Activated CD4-positive, alpha-beta T cell treated with anti-CD3 and anti-CD28 coated beads, Interleukin-2, Interleukin-6, amounts not matched to agents 100 ng/mL and 50 ng/mL, durations not matched to agents 16 hours and 8 hours (primary cell): ENCODE measurements at places on chromosomes 2 and 18.

DNA sequence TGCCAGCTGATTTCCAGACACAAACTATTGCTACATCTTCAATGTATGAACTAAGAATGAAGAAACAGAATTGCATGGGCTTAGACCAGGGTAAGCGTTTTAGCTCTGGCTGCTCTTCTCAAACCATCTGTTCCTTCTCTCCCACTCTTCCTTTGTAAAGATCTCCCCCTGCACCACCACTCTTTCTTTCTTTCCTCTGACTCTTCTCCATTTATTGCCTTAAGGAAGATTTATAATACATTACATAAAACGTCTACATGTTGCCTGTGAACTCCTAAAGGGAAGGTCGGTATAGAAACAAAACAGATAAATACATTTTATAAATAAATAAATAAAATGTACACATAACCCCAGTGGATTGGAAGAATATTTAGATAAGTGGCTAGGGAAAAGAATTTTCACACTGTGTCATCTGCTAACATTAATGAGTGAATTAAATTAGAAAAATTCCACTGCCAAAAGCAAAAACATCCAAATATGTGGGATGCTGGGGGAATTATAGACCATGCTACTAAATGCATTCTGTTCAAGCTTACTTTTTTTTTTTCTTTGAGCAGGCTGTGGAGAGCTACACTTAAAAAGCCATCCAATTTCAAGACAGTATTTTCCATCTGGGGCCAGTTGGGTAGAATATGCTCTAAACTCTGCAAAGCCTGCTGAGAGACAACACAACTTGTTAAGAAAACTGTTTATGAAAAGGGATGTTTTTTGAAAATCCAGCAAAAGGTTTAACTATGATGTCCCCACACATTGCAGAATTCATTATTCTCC, 41.5 kb downstream of the NCKAP5 start:
- DNase-seq, result no peak

DNA sequence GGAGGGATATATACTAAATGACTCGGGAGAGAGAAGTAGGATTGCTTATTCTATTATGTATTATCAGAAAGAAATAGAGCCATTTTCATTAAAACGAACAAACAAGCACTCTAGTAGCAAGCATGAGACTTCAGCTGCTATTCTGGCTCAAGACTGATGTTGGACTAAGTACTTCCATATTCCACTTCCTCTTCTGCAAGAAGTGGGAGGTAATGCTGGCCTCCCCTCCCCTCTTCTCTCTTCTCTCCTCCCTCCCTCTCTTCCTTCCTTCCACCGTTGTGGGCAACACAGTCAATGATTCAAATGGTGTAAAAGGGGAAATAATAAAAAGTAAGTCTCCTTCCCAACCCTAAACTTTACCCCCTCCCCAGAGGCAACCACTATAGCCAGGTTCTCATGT, 62.6 kb downstream of the EMX1 start:
- no peak for DNase-seq

DNA sequence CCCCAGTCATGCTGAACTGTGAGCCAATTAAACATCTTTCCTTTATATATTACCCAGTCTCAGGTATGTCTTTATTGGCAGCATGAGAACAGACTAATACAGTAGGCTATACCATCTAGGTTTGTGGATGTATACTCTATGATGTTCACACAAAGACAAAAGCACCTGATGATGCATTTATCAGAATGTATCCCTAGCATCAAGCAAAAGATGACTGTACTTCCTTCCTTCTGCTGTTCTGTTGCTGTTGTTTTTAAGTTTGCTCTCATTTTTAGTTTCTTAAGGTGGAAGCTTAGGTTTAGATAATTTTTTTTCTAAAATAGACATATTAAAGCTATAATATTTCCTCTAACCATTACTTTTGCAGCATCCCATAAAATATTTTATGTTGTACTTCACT, 12.4 kb downstream of the ZSCAN30 start:
- no peak for DNase-seq

DNA sequence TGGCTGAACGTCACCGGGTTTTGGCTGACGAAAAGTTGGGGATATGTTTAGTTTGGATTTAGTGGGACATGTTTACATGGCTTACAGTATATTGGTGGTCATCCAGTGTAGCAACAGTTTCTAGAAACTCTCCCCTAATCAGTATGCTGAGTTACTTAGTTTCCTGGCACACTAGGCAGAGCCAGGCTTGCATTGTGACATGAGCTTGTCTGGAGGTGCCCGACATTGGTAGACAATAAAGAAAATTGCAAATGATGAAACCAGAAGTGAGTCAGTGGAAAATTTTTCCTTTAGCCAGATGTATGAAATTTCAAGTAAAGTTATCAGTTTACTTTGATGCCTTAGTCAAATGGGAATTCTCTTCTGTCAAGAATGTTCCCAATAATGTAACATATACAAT, 276.1 kb downstream of the RDH14 start:
- no peak for DNase-seq

DNA sequence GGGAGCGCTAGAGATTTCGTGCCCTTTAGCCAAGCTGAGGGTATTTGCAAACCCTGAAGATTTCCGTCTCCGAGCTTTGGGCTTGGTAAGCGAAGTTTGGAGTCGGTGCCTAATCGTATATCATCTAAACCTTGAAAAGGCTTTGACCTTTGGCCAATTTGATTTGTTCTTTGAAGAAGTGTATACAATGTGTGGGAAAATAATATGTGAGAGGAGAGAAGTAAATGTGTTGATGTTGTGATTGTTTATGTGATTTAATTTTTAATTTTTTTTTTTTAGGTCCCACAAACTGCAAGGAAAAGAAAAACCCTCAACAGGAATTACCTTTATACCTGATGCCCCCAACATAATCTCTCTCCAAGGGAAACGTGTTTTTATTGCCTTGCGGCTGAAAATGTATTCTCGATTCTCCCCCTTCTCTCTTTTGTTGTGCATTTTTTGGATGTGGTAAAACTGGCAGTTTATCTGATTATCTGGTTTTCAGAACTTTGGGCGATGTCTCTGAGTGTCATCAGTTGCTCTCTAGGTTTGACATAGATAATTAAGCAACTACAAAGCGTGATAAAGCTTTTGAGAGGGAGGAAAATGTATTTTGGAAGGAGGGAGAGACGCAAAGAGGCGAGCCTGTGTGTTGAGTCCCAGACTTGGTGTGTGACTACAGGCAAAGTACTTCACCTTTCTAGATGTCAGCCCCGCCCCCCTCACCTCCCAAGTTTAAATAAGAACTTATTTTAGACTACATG, 912 bp upstream of the FBXO11 start:
- DNase-seq, result peak; percentile 42

DNA sequence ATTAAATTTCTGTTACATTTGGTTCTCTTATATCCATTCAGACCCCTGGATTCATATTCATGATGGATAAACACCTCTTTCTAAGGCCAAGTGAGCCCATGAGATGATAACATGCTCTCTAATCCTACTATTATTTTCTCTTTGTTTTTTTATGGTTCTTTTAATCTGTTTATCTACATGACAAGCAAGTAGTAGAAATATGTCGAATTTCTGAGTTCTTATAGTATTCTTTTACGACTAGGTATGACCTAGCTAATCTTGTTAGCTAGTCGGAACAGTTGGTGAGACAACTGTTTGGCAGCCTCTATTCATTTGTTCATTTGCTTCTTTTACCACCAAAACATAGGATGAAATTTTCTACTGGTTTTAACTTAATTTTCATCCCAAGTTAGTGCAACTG, 98.1 kb upstream of the SCG2 start:
- DNase-seq, result no peak

DNA sequence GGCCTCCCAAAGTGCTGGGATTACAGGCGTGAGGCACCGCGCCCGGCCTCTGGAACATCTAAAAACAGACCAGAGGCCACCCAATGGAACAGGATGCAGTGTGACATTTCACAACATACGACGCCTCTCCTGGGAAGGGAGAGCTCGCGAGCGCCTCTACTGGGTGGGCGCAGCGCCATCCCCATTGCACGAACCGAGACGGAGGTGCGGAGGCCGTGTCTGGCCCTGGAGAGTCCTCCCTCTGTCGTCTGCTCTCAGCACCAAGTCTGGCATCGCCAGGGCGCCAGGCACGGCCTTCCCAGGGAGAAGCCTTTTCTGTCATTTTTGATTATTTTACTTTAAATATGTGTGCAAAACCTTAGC, 9.4 kb upstream of the GBX2 start:
- DNase-seq, result peak; percentile 50

DNA sequence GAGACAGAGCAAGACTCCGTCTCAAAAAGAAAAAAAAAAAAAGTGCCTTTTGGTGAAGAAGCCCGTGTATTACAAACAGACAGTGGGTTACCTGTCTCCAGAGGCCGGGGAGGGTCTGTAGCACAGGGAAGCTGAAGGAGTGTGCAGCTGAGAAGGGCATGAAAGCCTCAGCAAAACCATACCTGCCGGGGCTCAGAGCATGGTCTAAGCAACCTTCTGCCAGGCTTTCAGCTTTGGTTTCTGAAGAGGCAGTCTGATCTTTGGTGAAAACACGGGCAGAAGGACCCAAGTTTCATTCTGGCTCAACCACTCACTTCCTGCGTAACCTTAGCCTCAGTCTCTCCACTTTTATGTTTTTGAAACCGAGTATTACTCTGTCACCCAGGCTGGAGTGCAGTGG, 21.5 kb downstream of the SH2D6 start:
- DNase-seq, result peak; percentile 80

- DNase-seq, result no peak
Measured at GRCh38 chr18:377088-377487, 109.2 kb upstream of the THOC1 start.

GRCh38 chr18:64270121-64270520, 121.2 kb upstream of the LINC00305 start:
- no peak for DNase-seq

DNA sequence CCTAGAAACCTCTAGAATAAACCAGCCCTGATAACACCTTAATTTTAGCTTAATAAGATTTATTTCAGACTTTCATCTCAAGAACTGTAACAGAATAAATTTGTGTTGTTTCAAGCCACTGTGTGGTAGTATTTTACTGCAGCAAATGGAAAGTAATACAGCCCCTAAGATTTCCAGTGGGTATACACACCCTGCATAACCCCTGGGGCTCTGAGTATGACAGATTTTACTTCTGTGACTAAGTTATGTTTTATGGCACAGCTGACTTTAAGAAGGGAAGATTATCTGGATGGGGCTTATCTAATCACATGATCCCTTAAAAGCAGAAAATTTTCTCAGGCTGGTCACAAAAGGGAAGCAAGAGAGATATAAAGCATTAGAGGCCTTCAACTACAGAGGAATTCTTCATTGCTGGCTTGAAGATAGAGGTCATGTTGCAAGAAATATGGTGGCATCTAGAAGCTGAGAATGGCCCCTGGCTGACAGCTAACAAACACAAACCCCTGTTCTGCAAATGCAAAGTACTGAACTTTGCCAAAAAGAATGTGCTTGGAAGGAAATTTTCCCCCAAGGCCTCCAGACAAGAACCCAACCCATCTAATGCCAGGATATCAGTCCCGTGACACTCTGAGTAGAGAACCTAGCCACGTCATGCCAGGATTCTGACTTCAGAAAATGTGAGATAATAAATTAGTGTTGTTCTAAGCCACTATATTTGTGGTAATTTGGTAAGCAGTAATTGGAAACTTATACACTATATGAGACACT, 67.8 kb upstream of the SLC9A2 start:
- no peak for DNase-seq

GRCh38 chr2:40477361-40477760, 25.5 kb upstream of the SLC8A1 start:
- DNase-seq, result no peak

DNA sequence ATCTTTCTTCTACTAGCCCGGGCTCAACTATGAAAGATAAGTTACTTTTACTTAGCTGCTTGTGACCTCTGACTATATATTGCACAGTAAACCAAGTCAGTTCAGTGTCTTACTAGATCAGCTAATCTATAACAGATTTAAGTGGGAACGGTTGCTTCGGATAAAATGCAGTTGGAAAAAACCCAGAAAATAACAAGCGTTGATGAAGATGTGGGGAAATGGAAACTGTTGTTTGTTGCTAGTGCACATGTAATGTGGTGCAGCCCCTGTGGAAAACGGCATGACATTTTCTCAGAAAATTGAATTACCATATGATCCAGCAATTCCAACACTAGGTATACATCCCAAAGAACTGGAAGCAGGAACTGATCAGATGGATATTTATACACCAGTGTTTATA, 248.5 kb downstream of the PRKCE start:
- DNase-seq, result no peak

DNA sequence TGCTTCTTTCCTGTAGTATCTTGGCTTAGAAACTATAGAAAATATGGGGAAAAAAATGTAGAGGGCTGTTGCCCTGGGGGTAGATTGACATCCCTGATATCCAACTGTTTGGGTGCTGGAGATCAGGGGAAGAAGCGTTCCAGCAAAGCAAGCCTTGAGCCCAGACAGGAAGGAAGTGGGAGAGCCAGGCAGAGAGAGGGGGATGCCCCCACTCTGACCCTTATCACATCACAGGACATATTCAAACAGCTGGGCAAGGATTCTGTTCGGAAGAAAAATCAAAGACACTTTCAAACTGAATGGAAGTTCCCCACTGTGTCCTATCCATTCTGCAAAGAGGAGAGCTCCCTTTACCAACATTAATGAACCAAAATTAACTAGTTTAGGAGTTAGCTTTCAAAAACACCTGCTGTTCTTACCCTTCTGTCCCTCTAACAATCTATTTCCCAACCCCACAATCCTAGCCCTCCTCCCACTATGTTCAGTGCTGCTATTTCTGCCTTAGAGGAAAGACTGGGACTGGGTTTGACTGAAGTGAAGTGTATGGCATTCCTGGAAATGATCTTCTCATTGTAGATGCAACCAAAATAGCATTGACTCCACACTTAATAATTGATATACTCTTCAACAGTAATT, 16.9 kb upstream of the KCNG3 start:
- DNase-seq, result no peak

- no peak for DNase-seq
Measured at GRCh38 chr18:33900638-33901037, 322.6 kb downstream of the ASXL3 start.

- DNase-seq, result no peak
Measured at GRCh38 chr2:118269408-118270051, 181.3 kb downstream of the INSIG2 start.

DNA sequence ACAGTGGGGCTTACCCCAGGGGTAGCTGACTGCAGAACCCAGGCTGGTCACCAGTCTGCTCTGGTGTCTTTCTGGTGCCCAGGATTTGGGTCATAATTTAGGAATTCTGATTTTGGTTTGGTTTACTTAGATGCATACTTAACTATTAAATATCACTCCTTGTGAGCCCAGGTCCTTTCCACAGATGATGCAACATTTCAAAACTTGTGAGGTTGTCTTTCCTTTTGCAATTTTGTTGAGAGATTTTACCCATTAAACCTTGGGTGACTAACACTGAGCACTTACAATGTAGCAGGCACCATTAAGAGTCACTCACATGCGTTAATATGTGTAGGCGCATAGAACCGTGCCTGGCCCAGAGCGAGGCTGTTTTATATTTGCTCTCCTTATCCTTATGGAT, 61.8 kb upstream of the RPL31 start:
- no peak for DNase-seq

- DNase-seq, result no peak
Measured at GRCh38 chr2:1730015-1730927, 14.0 kb downstream of the PXDN start.

GRCh38 chr18:28390022-28390421, 213.1 kb upstream of the CDH2 start:
- no peak for DNase-seq

GRCh38 chr2:182652326-182652725, 63.7 kb upstream of the DNAJC10 start:
- DNase-seq, result peak; percentile 53

GRCh38 chr2:108145557-108146326, 94.0 kb upstream of the SULT1C3 start:
- no peak for DNase-seq

- peak; percentile 41 for DNase-seq
Measured at GRCh38 chr2:109341355-109342255, 212.6 kb downstream of the SH3RF3 start.
